Myometrial cell (primary cell): ENCODE measurements at places on chromosomes 2 and 18. TPM values are rescaled to one million over a fixed set of nuclear protein-coding genes. Genes with fewer than 3 reads are reported as not detected.

Gene NR4A2
- 0.18 and 0.29 TPM in 2 replicates for total RNA-seq

Gene KIF3C
- 11.5 and 13.1 TPM in 2 replicates for total RNA-seq

Gene POMC
- 4.1 and 4.3 TPM in 2 replicates for total RNA-seq

Gene DAW1
- 2.8 and 9.8 TPM in 2 replicates for total RNA-seq
